ENCODE measurements at places on chromosomes 4 and X.

DNA sequence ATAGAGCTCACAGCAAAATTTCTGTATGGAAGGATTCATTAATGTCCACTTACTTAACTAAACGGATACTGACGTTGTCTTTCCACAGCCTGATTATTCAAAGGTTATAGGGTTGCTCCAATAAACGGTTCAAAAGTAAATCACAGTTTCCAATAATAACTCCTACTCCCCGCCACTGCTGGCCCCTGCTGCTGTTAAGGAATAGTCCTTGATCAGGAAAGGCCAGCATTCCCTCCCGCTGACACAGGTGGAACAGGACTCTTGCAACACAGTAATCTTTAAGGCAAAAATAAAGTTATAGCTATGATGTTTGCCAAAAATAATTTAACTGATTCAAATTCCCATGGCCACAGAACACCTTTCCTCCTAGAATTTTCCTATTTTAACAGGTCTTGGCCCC, 53.9 kb downstream of the FAT1 start:
- no peak for DNase-seq

DNA sequence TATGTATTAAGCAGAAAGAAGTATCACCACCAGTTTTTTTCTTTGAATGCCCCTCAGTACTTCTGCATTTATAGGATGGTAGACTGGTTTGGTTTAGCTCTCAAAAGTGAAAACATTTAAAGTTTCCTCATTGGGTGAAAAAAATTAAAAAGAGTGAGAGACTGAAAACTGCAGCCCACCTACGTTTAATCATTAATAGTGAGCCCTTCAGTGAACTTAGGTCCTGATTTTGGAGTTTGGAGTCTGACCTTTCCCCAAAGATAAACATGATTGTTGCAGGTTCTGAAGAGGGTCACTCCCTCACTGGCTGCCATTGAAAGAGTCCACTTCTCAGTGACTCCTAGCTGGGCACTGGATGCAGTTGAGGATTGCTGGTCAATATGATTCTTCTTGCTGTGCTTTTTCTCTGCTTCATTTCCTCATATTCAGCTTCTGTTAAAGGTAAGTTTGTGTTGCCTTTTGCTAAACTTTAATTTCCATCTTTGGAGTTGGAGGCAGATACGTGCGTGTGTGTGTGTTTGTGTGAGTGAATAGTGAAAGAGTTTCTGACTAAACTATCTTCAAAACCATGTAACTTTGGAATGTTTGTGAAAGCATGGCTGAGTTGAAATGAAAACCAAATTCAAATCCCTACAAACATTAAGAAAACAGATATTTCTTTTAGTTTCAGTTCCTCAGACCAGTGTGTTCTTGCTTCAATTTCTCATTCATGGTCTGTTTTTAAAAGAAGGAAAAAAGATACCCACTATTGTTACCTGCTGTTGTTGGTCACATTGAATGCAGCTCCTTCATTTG, at the start of gene MTTP:
MTTP (plus strand) TSS at position 295 of the 795 bp plus-strand sequence; CDS start at position 381, 86 bp downstream.
- no peak for DNase-seq

- peak; percentile 54 for DNase-seq
These were observed 90.7 kb upstream of the DCLK2 start for GRCh38 chr4:149987330-149988086.

- no peak for DNase-seq
These were observed 22.5 kb downstream of the FAM241A start for GRCh38 chr4:112167794-112168193.

DNA sequence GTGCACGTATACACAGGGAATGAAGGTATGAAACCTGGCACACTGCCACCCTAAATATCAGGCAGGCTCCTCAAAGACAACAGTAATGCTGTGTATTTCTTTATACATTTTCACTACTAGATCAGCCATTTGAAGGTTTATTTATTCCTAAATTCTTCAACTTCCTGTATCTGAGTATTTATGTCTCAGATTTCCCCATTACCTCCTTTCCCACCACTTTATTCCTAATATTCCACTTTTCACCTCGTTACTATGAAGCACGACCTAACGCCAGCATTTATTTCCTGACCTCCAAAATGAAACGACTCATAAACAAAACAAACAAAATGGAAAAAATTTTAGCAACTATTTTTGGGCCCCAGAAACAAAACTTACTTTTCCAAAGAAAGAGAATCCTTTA, 69.6 kb downstream of the MAML3 start:
- DNase-seq, result no peak

DNA sequence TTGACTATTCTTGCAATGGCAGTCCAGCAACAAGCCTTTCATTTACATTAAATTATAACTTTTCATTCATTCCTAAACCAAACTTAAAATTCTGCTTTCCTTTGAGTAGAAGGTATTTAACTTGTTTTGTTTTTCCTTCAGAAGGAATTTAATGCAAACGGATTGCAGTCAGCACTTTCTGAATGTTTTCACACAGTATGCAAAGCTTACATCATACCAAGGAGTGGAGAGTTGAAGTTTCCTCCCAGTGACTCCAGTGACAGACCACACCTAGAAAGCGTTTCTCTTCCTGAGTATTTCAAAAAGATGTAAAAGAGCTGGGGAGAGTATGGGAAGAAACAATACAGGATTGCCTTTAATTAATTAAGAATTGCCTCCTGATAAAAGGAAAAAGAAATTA, 8.1 kb downstream of the EPGN start:
- DNase-seq, result no peak

DNA sequence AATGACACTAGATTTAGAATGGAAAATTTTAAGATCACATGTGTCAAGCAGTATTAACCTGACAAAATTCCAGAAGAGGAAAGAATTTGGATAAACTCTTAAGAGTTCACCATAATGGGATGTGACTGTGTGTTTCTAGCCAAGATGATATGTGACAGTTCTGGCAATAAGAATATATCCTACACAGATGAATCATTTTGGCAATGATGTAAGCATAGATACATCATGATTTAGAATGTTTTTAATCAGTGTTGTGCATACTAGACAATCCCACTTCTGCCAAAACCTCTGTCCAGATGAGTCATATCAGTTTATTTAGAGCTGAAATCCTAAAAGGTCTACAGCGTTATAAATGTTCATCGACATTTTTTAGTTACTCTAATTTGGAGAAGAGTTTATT, 48.8 kb downstream of the PTCHD1 start:
- no peak for DNase-seq

DNA sequence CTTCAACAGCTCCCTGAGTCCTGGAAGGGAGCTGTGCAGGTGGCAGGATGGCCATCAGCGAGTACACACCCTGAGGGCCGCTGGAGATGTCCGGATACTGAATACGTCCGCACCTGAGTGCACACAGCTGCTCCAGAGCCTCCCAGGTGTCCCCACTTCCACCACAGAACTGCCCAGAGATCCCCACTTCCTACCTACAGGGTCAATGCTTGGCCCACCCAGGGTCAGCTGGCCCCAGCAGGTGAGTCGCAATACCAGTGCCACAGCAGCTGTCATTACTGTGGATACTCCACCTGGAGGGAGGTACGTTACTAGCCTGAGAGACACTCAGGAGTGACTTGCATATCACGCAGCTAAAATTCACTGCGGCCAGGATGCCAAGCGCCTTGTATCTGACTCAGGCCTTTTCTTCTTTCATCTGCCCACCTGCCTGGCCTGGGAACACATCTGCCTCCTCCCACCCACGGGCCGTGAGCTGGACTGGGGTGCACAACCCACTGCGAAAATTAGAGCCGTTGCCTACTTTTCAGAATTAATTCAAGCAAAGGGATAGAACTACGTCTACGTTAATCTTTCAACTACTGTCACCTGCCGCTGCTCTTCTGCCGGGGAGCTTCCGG, 9.4 kb downstream of the C4orf50 start:
- DNase-seq, result no peak

DNA sequence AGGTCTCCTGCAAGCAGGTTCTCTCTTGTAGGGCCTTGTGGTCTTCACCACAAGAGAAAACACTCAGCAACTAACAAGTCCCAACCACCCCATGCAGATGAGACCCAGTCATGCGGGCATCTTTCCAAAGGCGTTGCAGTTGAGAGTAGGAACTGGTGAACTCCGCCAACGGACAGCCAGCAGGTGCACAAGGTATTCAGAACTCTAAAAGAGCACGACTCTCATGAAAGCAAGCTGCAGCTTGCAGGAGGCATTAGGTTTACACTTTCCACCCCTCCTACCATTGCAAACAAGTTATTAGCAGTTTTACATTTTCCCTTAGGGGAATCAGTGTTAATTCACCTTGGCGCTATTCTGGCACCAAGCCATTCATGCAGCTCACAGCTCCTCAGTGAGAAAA, 173.4 kb upstream of the KIT start:
- DNase-seq, result no peak

GRCh38 chr4:118357601-118358000, 4.8 kb upstream of the PRSS12 start:
- DNase-seq, result no peak

Data from right renal pelvis (tissue), 4 donors.